Right renal cortex interstitium (tissue), 3 donors: ENCODE measurements at places on chromosomes 13 and 19.

GRCh38 chr19:19207637-19208572, 3.9 kb upstream of the NCAN start:
- no peak for DNase-seq

DNA sequence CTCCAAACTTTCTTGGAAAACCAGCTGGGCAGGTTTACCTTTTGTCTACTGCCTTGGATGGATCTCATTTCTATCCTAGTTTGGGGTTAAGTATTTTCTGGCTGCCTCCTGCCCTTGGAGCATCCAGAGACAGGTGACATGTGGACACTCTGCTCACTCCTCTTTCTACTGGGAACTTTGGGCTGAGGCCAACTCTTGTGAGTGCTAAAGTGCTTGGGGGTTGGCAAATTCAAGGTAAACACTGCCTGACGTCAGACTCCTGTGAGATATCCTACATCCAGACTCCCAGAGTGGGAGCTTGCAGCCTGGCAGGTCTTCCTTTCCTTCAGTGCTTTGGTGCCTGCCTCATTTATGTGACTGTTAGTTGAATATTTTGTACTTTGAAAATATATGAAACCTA, 388.1 kb downstream of the KCNRG start:
- no peak for DNase-seq

DNA sequence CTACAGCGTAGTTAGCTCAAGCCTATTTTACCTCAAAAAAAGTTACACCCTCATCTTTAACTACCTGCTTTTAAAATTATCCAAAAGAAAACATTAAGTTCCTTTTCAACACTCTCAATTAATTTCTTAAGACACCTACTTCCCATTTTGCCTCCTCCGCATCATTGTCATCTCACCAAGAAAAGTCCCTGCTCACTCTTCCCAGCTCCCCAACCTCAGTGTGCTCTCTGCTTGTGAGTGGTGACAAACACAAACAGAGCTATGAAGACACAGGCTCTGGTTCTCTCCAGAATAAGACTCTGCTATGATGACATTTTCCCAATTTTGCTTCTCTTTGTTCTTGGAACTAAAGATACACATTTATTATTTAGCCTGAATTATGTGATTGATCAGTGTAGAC, 385.1 kb upstream of the HTR2A start:
- no peak for DNase-seq

- DNase-seq: no peak
Measured at GRCh38 chr13:111227405-111227804, 93.0 kb upstream of the TEX29 start.

GRCh38 chr13:87676254-87677042, 5.3 kb downstream of the SLITRK5 start:
- no peak for DNase-seq
